K562 (cell line): ENCODE measurements at places on chromosomes 2 and 18. TPM values are rescaled to one million over a fixed set of nuclear protein-coding genes. Genes with fewer than 3 reads are reported as not detected.

- DNase-seq, result no peak
Measured at GRCh38 chr2:160367887-160368286, 125.7 kb downstream of the RBMS1 start.

DNA sequence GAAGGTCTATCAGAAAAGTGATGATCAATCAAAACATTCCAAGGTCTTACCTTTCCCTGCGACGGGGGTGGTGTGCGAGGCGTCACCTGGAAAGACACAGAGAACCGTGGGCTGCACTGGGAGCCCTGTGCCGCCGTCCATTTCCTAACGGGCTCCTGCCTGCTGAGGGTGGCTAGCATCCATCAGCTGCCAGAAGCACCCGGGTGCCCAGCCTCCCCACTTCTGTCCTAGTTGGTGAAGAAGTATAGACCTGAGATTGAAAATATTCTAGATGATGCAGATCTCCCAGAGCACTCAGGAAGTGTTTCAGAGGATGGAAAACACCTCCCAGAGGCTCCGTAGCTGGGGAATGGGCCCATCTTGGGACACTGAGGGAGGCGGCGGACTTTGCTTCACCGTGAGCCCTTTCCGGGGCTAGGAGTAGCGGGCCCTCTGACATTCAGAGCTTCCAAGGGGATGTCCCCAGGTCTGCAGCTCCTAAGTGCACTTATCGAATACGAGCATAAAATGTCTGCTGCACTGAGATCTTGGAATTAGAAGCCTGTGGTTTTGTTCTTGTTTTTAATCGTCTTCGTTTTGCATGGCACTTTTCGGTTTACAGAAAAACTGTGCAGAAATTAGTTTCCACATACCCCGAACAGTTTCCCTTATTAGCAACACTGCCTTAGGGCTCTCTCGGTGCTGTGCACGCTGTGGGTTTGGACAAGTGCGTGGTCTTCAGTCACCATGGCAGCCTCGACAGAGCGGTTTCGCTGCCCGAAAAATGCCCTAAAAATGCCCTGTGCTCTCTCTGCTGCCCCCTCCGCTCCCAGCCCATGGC lies 143.5 kb downstream of the MBP start:
- DNase-seq, result no peak

GRCh38 chr2:134927195-134927594 lies 8.6 kb downstream of the CCNT2 start:
- no peak for DNase-seq

- DNase-seq, result no peak
Measured at GRCh38 chr18:13973061-13973575, 57.8 kb upstream of the MC2R start.

DNA sequence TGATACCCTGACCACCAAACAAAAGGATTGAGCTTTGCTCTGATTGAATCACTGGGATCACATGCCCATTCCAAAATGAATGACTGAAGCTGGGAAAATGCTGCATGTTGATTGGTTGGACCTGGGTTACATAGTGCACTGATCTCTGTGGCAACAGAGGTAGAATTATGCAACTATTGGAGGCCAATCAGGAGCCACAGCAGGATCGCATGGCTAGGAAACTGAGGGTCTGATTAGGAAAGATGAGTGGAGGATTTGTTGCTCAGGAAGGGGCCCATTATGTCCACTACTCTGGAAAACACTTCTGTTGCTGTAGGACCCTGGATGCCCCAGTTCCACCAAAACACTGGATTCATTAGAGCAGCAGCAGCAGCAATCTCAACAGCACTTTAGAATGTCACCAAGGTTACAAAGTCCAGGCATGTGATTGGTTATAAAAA lies 25.9 kb upstream of the SGPP2 start:
- DNase-seq, result no peak

DNA sequence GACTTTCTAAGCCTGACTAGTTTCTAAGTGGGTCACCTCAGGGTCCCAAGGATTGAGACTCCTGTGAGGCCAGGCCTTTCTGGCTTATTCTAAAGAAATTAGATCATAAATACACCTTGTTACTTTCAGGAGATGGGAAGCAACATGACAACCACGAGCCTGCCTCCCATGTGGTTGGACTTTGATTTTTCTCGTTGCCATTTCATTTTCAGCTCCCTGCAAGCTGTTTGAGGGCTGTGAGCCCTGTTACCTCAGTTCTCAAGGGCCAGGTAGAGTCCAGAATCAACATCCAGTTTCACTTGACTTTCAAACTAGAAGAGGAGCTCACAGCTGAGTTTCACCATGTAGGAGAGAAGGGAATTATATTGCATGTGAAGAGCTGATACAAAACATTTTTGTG lies 159.8 kb upstream of the BCL2L11 start:
- no peak for DNase-seq

DNA sequence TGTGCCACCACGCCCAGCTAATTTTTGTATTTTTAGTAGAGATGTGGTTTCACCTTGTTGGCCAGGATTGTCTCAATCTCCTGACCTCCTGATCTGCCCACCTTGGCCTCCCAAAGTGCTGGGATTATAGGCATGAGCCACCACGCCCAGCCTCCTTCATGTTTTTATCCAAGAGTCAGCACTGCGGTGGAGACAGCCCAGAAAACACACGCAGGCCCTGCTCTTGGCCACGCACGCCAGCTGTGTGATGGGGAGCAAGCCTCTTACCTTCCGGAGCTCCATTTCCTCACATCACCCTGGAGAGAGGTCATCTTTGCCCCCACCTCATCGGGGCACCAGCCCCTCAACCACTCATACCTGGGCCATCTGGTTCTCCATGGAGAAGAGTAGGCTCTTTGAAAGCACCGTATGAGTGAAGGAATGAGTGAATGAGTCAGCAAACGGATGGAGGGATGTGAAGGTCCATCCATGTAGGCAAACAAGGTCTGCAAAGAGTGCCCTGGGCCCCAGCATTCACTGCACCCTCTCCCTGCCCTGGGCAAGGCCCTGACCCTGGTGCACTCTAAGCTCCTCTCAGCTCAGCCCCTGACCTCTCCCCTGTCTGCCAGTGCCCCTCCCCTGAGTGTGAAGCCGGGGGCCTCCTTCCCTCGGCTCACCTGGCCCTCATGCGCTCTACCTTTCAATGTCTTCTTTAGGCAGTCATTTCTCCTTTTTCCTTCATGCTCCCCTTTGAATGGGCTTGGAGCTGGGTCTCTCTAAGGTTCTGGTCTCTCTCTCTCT lies 7.4 kb downstream of the GYPC start:
- no peak for DNase-seq

- no peak for DNase-seq
Measured at GRCh38 chr18:11362856-11363255, 213.5 kb upstream of the PIEZO2 start.

DNA sequence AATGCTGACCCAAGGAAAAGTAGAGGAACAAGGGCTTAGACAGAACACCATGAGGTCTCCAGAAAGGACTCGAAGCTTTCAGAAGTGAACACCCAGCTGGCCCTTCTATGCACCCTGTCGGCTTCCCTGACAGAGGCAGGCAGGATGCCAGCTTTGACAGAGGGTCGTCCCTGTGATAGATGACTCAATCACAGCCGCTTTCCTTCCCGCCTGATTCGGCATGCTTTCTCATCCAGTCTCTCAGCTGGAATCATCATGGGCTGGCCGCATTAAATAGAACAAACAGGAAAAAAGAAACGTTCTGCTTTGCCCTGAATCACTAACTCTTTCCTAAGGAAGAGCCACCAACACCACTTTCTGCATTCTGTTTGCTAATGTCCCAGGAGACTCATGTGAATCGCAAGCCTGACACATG lies 140.3 kb upstream of the RAB12 start:
- DNase-seq, result no peak

DNA sequence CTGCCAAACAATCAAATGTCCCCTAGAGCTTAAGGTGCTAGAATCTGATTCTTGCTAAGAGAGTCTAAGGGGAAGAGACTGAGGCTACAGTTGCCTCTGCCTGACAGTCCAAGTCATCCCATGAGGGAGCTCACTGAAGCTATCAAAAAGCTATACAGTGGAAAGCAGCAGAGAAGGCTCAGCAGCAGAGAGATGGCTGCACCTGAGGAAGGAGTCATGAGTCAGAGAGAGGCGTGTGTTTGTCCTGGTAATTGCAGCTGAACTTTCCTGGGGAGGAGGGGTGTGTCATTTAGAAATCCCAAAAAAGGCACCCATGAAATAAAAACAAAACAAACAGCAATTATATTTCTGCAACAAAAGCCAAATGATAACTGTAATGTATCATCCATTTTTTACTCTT lies 305.2 kb upstream of the UBE2E3 start:
- no peak for DNase-seq

- no peak for DNase-seq
Measured at GRCh38 chr18:13323186-13323585, 104.6 kb downstream of the LDLRAD4 start.

DNA sequence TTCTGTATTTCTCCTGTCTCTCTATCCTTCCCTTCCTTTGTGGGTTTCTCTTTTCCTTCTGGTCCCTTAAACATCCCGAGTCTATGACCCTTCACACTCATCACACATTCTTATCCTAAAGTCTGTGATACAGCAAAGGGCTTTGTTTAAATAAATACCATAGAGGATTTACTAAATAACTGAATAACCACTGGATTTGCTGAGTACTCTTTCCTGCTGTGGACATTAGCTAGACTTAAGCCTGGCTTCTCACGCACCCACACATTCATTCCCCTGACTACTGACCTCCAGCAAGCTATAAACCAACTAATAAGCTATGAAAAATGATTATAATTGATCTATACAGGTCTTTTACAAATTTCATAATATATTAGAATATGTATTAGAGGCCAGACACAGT lies 76.6 kb downstream of the COL4A3 start:
- no peak for DNase-seq

DNA sequence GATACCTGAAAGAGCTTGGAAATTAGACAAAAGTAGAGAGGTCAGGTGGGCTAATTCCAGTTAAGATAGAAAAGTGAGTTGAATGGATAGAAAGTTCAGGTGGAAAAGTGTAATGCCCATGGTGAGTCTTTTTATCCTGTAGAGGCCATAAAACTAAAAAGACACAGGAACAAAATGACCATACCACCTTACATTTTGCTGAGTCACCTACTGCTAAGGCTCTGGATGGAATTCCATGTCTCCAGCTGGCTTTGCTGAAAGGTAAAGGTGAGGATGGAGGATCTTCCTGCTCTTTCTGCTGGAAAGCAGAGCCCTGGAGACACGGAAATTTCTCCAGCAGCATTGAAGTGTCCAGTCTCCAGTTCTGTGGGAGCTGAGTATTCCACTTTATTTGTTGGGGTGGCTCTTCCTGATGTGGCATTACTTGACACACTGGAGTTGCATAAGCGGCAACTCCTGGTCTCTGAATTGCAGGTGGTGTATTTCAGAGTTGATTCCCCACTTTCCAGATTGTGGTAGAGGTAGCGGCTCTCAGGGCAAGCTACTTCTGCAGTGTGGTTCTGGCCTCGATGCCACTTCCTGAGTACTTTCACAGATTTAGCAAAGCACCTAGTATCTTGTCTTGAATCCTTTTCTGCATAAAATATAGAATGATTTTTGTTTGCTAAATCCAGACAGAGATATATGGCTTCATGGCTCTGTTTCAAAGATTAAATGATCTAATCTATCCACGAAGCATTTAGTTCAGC lies 10.7 kb downstream of the IL1RL2 start:
- DNase-seq, result no peak

- DNase-seq, result no peak
Measured at GRCh38 chr18:44536619-44537018, 144.1 kb upstream of the SETBP1 start.

GRCh38 chr2:177242121-177242987 lies 22.2 kb downstream of the NFE2L2 start:
- DNase-seq, result no peak

- DNase-seq, result no peak
Measured at GRCh38 chr2:6524691-6525474, 340.8 kb downstream of the CMPK2 start.

DNA sequence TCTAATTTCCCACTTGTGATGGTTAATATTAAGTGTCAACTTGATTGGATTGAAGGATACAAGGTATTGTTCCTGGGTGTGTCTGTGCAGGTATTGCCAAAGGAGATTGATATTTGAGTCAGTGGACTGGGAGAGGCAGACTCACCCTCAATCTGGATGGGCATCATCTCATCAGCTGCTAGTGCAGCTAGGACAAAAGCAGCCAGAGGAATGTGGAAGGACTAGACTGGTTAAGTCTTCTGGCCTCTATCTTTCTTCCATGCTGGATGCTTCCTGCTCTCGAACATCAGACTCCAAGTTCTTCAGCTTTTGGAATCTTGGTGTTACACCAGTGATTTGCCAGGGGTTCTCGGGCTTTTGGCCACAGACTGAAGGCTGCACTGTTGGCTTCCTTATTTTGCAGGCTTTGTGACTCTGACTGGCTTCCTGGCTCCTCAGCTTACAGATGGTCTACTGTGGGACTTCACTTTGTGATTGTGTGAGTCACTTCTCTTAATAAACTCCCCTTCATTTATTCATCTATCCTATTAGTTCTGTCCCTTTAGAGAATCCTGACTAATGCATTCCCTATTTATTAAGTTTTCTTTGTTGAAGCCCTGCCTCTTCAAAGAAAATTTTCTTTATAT lies 1087.5 kb upstream of the NXPH2 start:
- no peak for DNase-seq

DNA sequence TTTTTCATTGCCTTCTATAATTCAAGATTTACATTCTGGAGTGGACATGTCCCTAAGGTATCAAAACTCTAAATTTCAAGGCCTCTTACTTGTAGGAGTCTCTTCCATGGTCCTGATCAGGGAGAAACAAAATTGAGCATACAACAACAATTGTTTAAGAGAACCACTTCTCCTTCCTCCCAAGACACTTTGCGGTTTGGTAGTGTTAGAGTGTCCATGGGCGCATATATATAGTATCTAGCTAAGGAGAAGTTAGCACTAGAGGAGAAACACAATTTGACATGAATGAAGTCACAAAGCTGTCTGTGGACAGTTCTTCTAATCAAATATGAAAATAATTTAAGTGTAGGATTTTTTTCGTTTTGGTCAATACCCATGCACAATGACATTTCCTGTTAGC lies 349.1 kb upstream of the MAP2 start:
- no peak for DNase-seq

- DNase-seq, result peak; percentile 28
Measured at GRCh38 chr18:75244351-75245313, 34.0 kb downstream of the TSHZ1 start.

GRCh38 chr2:109613081-109613921 lies 465 bp downstream of the SEPTIN10 start:
- DNase-seq, result no peak

DNA sequence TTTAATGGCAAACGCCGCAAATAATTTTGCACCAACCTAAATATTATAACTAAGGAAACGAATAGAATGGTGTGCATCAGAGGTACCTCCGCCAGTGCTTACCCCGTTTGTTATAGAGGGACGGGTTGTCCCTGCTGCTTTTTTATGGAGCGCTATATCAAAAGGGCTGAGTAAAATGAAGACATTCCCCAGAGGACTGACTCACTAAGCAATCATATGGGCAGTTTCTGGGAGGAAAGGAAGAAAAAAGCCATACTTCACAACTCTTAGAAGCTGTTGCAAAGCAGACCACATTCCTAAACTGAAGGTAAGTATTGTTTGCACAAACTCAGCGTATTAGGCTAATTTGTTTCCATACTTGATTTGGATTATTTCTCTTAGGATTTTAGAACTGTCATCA lies 12.9 kb downstream of the ID2 start:
- DNase-seq, result no peak

The SFT2D3 gene
- total RNA-seq, result 8.8 and 9.9 TPM in 2 replicates

The MROH2A gene
- not detected in 2 replicates for total RNA-seq

The MAP3K19 gene
- total RNA-seq, result not detected in 2 replicates

The TYMS gene
- 292 and 305 TPM in 2 replicates for total RNA-seq

The SRD5A2 gene
- not detected in 2 replicates for total RNA-seq

The PID1 gene
- total RNA-seq, result 0.20 TPM in 1 of 2 replicates, not detected in the other

The SERPINB3 gene
- not detected in 2 replicates for total RNA-seq

The ATP6V1B1 gene
- not detected in 2 replicates for total RNA-seq

The SPP2 gene
- not detected in 2 replicates for total RNA-seq

The ADRA2B gene
- not detected in 2 replicates for total RNA-seq
